Inflammatory macrophage treated with lipopolysaccharide for 1 hour (primary cell): ENCODE measurements at places on chromosomes 4 and X.
A peak's percentile ranks its signal among the peaks of the same experiment; 100 is the strongest.

GRCh38 chr4:94448815-94449375 is 2.8 kb upstream of the PDLIM5 start:
- no peak for DNase-seq

DNA sequence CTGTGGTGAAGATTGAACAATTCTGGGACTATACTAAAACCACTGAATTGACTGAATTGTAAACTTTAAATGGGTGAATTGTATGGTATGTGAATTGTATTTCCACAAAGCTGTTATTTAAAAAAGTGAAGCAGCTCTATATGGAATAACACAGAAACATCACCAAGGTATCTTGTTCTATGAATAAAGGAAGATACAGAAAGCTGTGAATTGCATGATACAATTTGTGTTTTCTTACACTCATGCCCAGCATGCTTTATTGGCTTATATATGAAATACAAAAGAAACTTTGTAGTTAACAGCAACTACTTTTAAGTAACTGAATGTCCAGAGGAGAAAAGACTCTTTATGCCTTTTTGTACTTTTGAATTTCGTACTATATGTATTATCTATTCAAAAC is 11.5 kb downstream of the CBR4 start:
- DNase-seq, result no peak

GRCh38 chrX:84415140-84415539 is 87.1 kb downstream of the HDX start:
- DNase-seq, result peak; percentile 19

DNA sequence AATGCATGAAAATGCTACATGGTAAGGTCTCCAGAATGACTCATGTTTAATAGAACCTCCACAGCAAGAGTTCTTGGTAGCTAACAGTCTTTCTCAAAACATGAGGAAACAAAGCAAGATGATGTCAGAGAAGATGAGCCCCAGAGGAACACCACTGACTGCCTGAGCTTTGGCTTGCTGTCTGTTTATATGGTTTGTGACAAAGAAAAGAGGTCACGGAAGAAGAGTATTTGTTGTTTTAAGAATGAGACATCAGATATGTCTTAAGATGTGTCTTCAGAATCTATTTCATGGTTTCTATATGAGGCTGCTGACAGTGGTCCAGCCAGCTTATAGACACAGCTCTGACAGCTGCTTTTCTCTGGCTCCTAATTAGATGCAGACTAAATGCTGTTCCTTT is 18.8 kb upstream of the AREG start:
- DNase-seq, result no peak

- DNase-seq, result no peak
Observed at GRCh38 chr4:16641971-16642370, 256.5 kb downstream of the LDB2 start.

DNA sequence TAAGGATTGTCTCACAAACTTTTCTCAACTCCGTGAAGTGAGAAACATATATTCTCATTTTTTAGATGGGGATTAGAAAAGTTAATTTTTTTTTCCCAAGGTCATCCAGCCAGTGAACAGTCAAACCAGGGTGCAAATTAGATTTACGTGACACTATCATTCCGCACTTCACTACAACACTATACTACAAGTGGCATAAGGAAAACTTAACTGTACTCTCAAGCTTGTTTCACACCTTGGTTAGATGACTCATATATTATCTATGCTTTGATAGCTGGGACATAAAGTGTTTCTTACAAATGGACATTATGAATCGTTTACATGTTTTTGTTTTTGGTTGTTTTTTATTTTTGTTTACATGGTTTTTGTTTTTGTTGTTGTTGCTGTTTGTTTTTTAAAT is 525.7 kb downstream of the PPARGC1A start:
- no peak for DNase-seq
